ENCODE measurements at places on chromosomes 12 and 14.

DNA sequence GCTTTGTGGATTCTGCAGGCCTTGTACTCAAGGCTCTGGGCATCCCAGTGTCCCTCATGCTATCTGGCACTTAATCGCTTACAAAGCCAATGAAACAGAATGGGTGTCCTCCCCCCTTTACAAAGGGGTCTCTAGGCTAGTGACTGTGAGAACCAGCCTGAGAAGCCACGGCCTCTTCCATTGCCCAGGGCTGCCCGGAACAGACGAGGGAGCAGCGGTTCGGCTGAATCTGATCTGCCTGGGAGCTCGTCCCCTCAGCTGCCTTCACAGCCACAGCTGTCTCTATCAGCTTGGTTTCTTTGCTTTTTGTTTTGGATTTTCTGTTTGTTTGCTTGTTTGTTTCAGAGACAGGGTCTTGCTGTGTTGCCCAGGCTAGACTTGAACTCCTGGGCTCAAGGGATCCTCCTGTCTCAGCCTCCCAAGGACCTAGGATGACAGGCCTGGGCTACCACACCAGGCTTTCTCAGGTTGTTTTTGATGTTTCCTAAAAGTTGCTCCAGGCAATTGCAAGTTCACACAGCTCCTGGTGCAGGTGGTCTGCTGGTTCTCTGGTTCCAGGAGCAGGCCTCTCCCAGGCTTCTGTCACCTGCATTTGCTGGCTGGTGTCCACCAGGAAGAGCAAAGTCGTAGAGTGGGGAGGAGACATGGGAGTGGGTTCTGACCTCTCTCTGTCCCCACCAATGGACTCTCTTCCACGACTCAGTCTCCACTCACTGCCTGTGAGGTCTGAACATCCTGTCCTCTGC, 10.9 kb upstream of the RIN3 start:
- DNase-seq = no peak

DNA sequence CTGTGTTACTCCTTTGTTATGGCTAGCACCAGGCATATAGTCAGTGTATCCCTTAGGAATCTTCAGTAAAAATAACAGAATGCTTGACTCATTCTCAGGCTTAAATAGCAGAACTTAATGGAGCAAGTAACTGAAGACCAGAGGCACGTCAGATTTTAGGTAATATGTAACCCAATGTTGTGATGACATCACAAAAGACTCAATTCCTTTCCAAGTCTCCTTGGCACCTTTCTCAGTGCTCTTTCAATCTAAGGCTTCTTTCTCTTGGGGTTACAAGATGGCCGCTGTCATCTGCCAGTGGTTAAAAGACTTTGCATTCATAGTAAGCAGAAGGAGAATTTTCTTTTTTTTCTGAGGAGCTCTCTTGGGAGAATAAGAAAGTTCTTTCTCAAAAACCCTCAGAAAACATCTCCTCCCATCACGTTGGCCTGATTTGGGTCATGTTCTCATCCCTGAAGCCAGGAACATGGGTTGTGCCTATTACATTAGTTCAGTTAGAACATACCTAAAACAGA, 33.4 kb upstream of the DCN start:
- DNase-seq = no peak

- DNase-seq = no peak
Measured at GRCh38 chr12:31479516-31480210, 111.3 kb downstream of the DENND5B start.

DNA sequence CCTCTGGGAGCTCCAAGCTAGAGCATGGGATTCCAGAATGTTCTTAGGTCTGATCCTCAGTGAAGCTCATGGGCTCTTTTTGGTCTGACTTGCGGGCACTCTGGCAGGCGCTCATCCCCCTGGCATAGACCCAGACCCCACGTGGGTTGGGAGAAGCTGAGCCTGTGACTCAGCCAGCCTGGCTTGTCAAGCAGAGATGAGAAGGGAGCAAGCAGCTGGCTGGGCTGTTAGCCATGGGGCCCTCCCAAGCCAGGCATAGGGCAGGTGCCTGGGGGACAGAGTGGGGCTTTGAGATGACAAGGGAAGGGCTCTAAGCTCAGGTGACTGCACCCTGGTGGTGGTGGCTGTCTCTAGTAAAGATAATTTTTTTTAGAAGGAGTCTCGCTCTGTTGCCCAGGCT, 80.3 kb upstream of the NOS1 start:
- peak; percentile 54 for DNase-seq

GRCh38 chr14:74964787-74965485, 9.5 kb upstream of the PGF start:
- DNase-seq = no peak

GRCh38 chr12:18998343-18999261, 130.9 kb upstream of the PLEKHA5 start:
- no peak for DNase-seq

DNA sequence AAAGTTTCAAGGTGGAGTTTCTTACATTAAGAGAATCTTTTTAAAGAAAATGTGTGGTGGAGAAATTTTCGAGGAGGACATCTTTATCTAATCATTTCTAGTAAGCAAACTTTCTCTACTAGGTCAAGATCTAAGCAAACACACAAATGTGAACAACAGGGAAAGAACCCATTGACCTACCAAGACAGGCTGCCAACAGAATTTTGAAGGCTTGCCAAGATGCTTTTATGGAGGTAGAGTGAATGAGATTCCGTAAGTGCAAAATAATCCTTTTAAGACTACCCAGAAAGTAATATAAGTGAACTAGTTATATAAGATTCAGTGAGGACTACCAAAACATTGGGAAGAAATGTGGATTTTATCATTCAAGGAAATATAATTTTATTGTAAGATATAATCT, 357.1 kb upstream of the PDE3A start:
- no peak for DNase-seq

DNA sequence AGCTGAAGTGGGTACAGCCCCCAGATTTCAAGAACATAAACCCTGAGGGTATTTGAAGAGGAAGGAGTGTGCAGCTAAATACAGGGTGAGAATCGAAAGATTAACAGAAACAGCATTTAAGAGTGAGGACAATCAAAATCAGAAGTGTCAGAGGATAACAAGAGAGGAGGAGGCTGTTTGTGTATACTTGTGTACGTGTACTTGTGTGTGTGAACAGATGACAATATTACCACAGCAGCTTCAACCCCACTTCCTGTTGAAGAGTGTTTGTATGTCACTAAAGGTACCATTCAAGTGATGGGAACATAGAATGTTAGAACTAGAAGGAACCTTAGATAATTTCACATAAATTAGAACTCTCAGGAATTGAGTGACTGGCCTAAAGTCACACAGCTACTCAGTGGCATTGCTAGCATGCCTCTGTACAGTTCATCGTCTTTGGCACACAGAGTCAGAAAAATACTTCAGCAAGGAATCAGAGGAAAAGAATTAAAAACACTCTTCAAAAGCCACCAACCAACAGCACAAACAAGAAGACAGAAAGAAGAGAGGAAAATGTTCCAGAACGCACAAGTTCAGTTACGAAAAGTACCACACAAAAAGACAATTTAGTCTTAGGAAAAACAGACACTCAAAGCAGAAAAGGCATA, 164.3 kb upstream of the BCL2L14 start:
- DNase-seq = no peak

DNA sequence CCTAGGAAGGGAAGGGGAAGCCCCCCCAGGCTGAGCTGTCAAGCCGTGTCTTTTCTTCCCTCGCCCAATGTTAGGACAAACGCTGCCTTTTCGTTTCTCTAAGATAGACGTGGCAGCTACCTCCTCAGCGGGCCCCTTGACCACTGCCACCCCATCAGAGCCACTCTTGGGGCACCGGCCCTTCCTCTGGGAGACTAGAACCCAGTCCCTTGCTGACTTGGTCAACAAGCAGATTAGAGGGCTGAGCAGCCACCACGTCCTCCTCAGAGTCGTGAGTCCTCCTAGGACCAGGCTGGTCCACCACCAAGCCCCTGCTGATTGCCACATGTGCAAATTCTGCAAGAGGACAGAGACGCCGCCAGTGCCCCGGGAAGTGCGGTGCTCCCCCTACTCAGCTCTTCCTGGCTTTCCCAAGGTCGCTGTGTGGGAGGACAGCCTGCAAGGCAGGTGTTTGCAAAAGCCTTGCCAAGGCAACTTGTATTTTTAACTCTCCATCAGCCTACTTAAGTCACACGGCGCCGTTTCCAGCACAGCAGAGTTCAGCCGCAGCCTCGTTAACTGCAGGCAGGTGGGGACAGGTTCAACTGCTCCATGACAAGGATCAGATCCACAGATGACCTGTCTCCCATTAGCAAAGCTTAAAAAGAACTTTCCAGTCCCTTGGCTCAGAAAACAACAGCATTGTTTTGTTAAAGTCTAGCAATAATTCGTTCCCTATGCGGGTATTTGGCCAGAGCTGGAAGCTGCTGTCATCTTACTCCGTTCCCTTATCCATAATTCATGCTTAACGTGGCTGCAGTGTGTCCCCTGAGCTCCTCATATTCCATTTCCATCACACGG, 65.6 kb downstream of the TESC start:
- no peak for DNase-seq

- DNase-seq = no peak
Measured at GRCh38 chr14:24607081-24607480, 2.4 kb downstream of the GZMH start.

DNA sequence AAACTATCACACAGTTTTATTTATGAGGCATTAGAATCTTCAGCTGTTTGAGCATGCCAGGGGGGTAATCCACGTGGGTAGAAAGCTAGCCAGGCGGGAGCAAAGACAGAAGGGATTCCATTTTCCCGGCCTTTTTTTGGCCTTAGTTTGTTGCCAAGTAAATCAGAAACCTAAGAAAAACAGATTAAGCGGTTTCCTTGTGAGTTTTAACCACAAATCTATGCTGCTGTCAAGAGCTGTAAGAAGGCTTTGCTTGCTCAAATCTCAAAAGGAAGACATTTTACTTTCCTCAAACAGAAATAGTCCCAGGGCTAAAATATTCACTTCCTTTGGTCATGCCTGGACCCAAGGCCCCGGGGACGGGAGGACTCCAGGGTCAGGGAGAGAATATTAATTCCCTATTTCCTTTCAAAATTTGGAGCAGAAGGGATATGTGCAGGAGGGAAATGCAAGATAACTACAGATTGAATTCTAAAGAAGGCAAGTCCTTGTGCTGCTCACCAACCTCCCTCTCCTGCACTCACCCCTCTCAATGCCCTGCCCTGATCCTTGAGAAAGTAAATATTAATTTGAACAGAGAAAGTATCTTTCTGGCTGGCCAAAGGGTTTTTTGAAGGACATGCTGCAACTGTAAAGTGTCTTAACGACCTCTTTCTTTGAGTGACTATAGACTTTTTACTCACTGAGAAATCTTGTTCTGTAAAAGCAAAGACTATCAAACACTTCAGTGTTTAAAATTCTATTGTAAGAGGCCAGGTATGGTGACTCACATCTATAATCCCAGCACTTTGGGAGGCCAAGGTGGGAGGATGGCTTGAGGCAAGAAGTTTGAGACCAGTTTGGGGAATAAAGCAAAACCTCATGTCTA, 75.7 kb downstream of the HSD17B6 start:
- no peak for DNase-seq

- DNase-seq = no peak
Measured at GRCh38 chr12:115870510-115870909, 407.0 kb downstream of the MED13L start.
